ENCODE measurements at places on chromosomes 13 and 19. TPM values are rescaled to one million over a fixed set of nuclear protein-coding genes. Genes with fewer than 3 reads are reported as not detected.

Gene KRTDAP
- not detected for total RNA-seq

Gene IFNL1
- total RNA-seq = not detected

Gene PROZ
- total RNA-seq = not detected

Gene TPTE2
- not detected for total RNA-seq

Gene PTH2
- not detected for total RNA-seq

Gene CCDC169
- total RNA-seq = 6.7 TPM

Gene DZIP1
- total RNA-seq = 52.7 TPM

Gene HCN2
- 1.7 TPM for total RNA-seq

Gene MYBPC2
- total RNA-seq = not detected

Gene CD33
- not detected for total RNA-seq

Measured in smooth muscle cell of trachea (primary cell).